ENCODE measurements at places on chromosomes 16 and 17. TPM values are rescaled to one million over a fixed set of nuclear protein-coding genes. Genes with fewer than 3 reads are reported as not detected.

Gene PEMT
- total RNA-seq = 31.0 TPM

Gene NPIPA5
- 5.7 TPM for total RNA-seq

Gene CSH1
- total RNA-seq = not detected

Gene EVPL
- total RNA-seq = not detected

Gene ACSM2A
- not detected for total RNA-seq

Gene CHTF18
- 25.4 TPM for total RNA-seq

Gene USP10
- total RNA-seq = 56.6 TPM

Gene KRT39
- total RNA-seq = not detected

Gene NTN1
- total RNA-seq = 19.9 TPM

Gene KRTAP3-2
- not detected for total RNA-seq

Gene MYH2
- total RNA-seq = not detected

Gene MPG
- total RNA-seq = 65.9 TPM

Gene HP
- total RNA-seq = not detected

Data from osteocyte (in vitro differentiated cells).